Amniotic stem cell (primary cell): ENCODE measurements at places on chromosomes 16 and 17.

DNA sequence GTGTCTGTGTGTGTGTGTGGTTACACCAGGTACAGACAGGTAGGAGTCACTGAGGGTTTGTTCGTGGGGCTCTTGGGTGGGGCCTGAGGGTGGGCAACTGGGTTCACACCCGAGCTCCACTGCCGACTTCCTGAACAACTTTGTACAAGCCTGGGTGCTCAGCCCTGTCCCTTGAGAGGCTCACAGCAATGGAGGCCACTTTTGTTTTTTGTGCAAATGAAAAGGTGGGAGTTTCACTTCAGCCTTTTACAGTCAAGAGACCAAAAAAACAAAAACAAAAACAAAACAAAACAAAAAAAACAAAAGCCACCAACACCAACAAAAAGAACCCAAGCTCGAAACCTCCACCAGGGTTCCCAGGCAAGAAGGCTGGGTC, 2.4 kb downstream of the RHBDF2 start:
- DNase-seq, result no peak

DNA sequence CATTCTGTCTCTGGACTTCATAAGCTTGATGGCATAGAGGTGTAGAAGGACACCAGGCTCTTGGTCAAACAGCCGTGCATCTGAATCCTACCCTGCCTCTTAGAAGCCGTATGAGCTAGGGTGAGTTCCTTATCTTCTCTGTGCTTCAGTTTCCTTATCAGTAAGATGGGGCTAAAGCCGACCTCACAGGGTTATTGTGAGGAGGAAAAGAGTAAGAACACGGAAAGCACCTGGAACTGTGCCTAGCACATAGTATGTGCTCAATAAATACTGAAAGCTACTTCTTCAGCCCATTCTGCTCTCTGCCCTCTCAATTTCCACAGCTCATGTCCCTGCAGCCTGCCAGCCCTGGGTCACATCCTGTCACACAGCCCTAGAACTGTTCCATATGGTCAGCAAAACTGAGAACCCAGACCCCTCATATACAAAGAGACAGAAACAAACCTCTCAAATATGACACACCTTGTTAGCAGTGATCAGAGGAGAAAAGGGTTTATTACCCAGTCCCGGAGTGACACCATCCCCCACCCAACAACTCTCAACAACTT, 17.0 kb upstream of the UBTF start:
- DNase-seq, result no peak

- peak; percentile 42 for DNase-seq
Measured at GRCh38 chr16:1474796-1475551, at the start of gene CLCN7. TSS of gene CLCN7 (minus strand) at chr16:1475028. CDS start at chr16:1474974, 54 bp downstream.

DNA sequence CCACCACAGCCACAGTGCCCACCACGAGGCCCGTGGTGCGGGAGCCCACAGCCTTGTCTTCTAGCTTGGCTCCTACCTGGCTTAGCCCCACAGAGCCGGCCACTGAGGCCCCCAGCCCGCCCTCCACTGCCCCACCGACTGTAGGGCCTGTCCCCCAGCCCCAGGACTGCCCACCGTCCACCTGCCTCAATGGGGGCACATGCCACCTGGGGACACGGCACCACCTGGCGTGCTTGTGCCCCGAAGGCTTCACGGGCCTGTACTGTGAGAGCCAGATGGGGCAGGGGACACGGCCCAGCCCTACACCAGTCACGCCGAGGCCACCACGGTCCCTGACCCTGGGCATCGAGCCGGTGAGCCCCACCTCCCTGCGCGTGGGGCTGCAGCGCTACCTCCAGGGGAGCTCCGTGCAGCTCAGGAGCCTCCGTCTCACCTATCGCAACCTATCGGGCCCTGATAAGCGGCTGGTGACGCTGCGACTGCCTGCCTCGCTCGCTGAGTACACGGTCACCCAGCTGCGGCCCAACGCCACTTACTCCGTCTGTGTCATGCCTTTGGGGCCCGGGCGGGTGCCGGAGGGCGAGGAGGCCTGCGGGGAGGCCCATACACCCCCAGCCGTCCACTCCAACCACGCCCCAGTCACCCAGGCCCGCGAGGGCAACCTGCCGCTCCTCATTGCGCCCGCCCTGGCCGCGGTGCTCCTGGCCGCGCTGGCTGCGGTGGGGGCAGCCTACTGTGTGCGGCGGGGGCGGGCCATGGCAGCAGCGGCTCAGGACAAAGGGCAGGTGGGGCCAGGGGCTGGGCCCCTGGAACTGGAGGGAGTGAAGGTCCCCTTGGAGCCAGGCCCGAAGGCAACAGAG, 10.5 kb downstream of the VASN start:
- no peak for DNase-seq

DNA sequence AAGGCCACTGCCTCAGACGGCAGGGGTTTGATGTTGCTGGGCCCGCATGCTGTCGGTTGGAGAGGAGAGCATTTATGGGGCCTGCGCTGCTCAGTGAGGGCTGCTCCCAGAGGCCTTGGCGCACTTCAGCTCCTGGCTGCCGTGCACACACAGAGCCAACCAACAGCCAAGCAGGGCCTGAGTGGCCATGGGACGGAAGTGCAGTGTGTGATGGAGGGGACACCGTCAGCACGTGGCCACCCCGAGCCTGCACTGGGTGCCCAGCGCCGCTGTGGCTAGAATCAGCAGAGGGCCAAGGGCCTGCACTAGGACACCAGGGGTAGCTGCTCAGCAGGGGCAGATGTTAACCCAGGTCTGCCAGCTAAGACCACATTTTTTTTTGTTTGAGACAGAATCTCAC, 21.8 kb downstream of the KLHL36 start:
- no peak for DNase-seq

GRCh38 chr17:17931159-17931558, 41.0 kb downstream of the TOM1L2 start:
- no peak for DNase-seq

DNA sequence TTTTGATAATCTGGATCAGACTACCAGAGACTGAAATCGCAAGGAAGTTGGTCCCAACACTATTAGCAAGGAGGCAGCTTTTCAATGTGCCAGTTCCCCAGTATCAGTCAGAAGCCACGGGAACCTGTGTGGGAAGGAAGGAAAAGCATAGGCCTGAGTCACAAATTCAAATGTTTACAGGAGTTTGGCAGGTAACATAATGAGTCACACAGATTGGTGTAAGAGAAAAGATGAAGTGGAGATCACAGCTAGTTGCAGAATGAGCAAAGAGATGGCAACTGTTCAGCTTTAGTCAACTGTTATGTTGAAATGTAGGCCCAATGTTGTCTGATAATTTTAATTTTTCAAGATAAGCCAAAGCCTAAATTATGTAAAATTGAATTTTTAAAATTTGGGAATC, 28.1 kb upstream of the ITGA2B start:
- DNase-seq, result no peak

GRCh38 chr17:44112284-44113280, 10.9 kb downstream of the HDAC5 start:
- no peak for DNase-seq

GRCh38 chr16:54928411-54929089, 2.1 kb upstream of the IRX5 start:
- DNase-seq, result peak; percentile 65

DNA sequence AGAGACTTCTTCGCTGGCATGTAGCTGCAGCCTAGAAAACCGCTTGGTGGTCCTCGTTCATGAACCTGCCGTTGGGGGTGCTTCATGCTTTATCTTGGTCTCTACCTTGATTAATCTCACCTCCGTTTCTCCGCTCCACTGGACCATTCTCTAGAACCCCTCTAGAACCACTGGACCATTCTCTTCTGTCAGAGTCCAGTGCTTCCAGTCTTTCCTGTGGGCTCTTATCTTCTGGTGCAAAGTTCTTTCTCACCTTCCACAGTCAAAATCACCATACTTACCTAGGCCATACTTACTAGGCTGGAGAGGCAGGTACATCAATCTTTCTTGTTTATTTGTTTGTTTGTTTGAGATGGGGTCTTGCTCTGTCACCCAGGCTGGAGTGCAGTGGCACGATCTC, 71.4 kb downstream of the PITPNC1 start:
- DNase-seq, result no peak

- no peak for DNase-seq
Measured at GRCh38 chr16:63192980-63193379, 1156.7 kb upstream of the CDH8 start.

DNA sequence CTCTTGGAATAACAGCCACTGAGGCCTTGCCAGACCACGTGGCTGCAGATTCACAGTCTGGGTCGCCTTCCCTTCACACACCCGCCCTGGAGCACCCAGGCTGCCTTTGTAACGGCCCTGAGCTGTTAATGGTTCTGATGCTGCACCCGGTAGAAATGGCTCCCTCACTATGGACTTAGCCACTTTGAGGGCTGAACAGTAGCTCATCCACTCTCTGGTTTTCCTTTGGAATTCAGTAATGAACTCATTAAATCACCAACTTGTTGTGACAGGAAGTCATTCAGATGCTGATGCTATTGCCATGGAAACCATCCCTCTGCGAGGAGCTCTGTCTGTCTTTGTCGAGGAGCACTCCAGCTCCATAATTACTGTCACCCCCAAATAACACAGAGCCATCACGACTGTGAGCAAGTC, 59.2 kb downstream of the CDK5R1 start:
- no peak for DNase-seq

DNA sequence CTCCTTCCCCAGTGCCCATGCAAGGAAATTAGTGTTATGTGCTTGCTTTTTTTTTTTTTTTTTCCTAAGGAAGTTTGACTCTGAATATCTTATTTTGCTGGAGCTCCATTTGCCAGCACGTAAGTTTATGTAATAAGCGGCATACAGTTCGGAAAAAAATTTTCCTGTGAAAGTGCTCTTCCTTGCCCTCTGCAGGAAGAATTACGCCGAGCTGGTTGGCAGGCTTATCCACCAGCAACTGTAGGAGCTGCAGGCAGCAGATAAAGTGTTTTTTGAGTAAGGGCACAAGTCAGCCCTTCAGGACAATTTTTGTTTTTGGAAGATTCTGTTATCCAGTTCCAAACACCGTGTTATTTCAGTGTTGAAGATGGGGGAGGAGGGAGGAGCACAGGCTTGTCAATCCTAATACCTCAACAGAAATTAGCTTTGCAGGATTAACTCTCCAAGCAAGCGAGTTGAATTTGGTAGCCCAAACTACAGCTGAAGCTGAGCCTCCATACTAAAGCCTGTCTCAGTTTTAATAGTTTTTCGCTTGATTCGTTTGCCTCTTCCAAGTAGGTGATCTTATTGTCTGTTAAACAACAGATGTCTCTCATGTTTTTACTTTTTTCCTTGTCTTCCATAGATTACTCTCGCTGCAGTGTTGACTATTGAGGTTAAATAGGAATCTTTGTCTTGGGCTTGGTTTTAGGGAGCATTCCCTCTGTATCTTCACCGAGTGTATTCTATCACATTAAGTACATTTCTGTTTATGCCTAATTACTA, 1.1 kb downstream of the SPECC1 start:
- peak; percentile 9 for DNase-seq
